ENCODE measurements at places on chromosomes 12 and 14. TPM values are rescaled to one million over a fixed set of nuclear protein-coding genes. Genes with fewer than 3 reads are reported as not detected.

Gene TULP3
- 30.7 TPM for total RNA-seq

Gene C14orf180
- total RNA-seq = 0.48 TPM

Gene TIMELESS
- 11.2 TPM for total RNA-seq

- H3K36me3 ChIP-seq = no peaks in the 10 kb centered on the region
- no peak for DNase-seq
- H3K4me1 ChIP-seq = no peaks in the 10 kb centered on the region
- no peak overlapping the region for H3K27ac ChIP-seq
- no peak overlapping the region for H3K4me3 ChIP-seq
Observed at GRCh38 chr12:31466768-31467167, 124.2 kb downstream of the DENND5B start.

DNA sequence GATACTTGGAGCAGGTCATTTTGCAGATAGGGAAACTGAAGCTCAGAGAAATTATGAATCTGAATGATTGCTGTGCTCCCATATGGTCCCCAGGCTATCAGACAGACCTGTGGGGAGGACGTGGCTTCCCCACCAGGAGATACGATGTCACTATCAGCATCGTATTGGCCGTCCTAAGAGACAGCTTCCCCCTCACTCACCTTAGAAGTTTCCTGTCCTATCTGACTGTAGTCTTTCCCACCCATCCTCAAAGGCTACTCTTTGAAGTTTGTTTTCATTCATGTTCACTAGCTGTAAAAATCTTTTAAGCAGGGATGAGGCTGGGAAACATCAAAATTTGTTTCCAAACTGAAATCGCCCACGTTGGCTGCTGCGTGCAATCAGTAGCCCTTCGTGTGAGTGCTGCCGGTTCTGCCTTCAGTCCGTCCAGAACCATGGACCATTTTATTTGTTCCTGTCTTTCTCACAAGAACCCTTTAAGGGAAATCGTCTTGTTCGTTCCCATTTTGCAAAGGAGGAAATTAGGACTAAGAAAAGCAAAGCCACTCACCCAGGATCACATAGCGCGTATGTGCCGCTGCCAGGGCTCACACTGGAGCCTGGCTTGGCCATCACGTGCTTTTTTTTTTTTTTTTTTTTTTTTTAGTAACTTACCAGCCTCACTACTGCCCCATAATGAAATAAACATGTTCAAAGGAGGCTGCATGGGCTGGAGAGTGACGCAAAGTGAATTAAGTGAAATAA, 1.0 kb upstream of the KDM2B start:
- H3K4me1 ChIP-seq = peaks cover 6% of the 10 kb centered on the region
- DNase-seq = peak; percentile 78
- H3K27ac ChIP-seq = no peak overlapping the region
- H3K27me3 ChIP-seq = no peaks in the 10 kb centered on the region

DNA sequence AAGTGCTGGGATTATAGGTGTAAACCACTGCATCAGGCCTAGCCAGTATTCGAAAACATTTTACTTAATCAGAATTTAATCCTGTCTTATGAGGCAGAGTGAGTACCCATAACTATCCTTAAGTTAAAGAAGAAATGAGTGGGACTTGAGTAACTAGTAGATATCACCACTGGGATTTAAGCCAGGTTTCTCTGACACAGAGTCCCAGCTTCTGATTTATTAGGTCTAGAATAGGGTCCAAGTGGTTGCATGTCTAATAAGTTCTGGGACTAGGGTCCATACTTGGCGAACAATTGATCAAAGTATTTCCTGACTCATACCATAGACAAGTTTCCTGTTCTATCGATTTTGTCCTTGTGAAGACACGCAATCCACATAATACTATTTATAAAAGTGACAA, 18.9 kb downstream of the PTPRB start:
- no peak overlapping the region for H3K27ac ChIP-seq
- H3K36me3 ChIP-seq = no peaks in the 10 kb centered on the region

DNA sequence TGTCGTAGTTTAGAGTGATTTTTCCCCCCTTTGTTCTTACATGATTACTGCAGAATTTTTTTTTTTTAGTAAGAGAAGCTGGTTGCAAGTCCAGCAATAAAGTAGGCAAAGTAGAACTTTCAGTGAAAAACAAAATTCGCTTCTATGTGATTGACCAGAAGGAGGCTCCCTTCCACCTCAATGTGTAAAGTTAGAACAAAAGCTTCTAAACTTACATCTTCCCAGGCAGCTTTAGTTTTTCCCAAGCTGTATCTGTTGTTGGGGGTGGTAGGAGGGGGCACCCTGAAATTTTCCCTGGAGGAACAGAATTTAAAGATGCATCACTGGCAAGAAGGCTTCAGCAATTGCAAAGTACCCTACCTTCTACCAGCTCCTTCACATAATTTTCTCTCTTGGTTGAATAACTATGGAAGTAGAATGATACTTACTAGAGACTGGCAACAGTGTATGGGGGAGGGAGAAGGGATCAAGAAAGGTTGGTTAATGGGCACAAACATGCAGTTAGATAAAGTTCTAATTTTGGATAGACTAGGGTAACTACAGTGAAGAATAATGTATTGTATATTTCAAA, 87.3 kb upstream of the E2F7 start:
- DNase-seq = peak; percentile 75
- no peak overlapping the region for H3K4me3 ChIP-seq
- no peaks in the 10 kb centered on the region for H3K4me1 ChIP-seq
- peaks cover 9% of the 10 kb centered on the region for H3K27me3 ChIP-seq
- no peaks in the 10 kb centered on the region for H3K36me3 ChIP-seq

GRCh38 chr14:68246074-68246785, 426.7 kb downstream of the RAD51B start:
- H3K4me1 ChIP-seq = peaks cover 41% of the 10 kb centered on the region
- DNase-seq = peak; percentile 80
- H3K4me3 ChIP-seq = no peak overlapping the region
- peak overlapping the region; percentile 87 for H3K27ac ChIP-seq
- H3K36me3 ChIP-seq = no peaks in the 10 kb centered on the region
- no peaks in the 10 kb centered on the region for H3K27me3 ChIP-seq

Measured in lung (tissue), 17 donors.